Suppressor macrophage treated with lipopolysaccharide for 1 hour (primary cell): ENCODE measurements at places on chromosomes 13 and 19.

DNA sequence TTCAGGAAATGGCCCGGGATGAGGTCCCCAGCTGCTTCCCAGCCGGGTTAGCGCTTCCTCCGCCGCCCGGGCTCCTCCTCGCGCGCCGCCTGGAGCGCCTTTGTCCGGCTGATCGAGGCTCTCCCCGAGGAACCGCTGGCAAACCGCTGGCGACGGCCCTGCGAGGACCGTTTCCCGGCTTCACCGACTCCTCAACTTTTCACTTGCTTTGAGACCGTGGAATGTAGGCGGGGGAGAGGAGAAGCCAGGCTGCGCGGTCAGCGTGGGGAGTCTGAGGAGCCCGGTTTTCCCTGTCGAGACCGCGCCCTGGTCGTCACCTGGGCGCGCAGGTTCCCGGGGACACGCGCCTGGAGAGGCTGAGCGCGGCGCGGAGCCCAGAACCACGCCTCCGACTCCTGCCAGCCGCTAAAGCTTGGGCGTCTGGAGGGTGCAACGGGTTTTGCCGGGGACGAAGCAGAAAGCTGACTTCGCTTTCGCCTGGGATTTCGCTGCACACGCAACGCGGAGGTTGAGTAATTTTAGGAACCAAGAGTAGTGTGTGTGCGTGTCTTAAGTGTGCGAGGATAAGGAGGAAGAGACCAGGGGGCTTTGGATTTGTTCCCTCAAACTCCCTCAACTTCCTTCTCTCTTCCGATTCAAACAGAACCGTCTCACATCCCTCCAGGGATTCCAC is 7.3 kb upstream of the DGKH start:
- no peak for DNase-seq

GRCh38 chr13:112754281-112755025 is 64.6 kb downstream of the ATP11A start:
- no peak for DNase-seq

DNA sequence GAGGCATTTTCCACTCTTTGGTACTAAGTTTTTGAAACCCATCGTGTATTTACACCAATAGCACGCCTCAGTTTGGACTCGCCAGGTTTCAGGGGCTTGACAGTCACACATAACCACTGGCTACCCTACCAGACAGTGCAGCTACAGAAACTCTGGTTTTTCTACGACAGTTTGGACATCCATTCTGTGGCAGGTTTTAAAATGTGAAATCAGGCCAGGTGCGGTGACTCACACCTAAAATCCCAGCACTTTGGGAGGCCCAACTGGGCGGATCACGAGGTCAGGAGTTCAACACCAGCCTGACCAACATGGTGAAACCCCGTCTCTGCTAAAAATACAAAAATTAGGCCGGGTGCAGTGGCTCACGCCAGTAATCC is 13.2 kb downstream of the KDELR1 start:
- no peak for DNase-seq

DNA sequence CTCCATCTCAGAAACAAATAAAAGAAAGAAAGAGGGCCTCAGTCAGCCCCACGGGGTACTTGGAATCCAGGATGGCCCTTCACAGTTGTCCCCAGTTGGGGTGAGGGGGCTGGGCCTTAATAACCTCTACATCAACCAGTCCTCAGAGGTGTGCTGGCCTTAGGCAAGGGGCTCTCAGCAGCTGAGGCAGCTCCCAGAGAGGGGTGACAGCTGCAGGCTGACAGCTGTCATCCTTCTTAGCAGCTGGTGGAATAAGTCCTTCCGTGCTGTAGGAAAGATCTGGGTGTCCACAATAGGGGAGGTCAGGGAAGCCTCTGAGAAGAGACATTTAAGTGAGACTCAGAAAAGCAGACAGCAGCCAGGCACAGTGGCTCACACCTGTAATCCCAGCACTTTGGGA is 7.4 kb downstream of the BCAM start:
- DNase-seq: no peak

DNA sequence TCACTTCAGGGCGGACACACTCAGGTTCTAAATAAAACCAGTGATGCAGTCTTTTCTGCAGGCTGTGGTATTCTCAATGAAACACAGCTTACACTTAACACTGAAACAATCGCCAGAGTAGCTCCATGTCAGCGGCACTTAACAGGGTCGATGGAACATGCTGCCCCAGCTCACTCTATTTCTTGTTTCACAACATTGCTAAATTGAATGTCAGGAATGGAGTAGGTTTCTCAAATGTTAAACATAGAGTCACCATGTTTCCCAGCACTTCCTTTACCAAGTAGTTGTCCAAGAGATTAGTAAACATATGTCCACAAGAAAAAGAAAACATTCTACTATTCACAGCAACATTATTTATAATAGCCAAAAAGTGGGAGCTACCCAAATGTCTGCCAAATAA is 306.9 kb downstream of the SLITRK6 start:
- no peak for DNase-seq

GRCh38 chr13:36766295-36766694 is 52.7 kb upstream of the RFXAP start:
- DNase-seq: no peak

DNA sequence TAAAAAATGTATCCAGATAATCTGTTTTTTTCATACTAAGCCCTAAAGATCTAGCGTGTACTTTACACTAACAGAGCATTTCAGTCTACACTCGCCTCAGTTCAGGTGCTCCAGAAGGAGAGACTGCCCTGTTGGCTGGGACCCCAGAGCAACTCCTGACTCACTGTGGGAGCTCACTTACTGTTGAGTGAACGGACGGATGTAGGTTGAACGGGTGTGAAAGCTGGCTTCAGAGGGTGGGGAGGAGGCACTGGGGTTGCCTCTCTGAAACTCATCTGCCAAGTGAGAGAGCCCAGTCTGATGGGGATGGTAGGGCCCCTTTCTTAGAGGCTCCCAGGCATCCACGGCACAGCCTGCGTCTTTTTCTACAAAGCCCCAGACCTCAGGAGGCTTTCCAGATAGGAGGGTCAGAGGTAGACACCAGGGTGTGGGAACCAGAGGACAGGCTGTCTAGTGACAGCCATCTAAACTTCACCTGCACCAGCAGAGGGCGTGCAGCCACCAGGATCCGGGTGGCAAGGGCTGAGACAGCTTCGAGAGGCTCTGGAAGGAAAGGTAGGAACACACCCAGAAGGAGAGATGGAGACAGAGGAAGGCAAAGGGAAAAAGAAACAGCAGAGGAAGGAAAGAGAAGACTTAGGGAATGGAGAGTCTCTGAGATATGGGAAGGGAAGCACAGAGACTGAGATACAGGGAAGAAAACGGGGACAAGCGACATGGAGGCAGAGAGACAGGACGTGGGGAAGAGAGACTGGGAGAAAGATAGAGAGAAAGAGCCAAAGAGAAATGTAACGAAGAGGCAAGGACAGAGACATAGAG is 3.7 kb downstream of the KASH5 start:
- DNase-seq: peak; percentile 77

GRCh38 chr13:74077792-74078191 is 56.4 kb downstream of the KLF12 start:
- DNase-seq: no peak

GRCh38 chr19:15417699-15418098 is 1.1 kb downstream of the AKAP8L start:
- DNase-seq: peak; percentile 15

- no peak for DNase-seq
These were observed 283.4 kb downstream of the DACH1 start for GRCh38 chr13:71583581-71583980.

- DNase-seq: peak; percentile 44
These were observed 558 bp downstream of the MZT1 start for GRCh38 chr13:72726726-72727416.

GRCh38 chr13:35694031-35694430 is 217.5 kb upstream of the MAB21L1 start:
- DNase-seq: no peak

- no peak for DNase-seq
These were observed 64.2 kb downstream of the SOX1 start for GRCh38 chr13:112131081-112131712.

GRCh38 chr19:47057328-47057727 is 8.9 kb upstream of the TMEM160 start:
- no peak for DNase-seq

DNA sequence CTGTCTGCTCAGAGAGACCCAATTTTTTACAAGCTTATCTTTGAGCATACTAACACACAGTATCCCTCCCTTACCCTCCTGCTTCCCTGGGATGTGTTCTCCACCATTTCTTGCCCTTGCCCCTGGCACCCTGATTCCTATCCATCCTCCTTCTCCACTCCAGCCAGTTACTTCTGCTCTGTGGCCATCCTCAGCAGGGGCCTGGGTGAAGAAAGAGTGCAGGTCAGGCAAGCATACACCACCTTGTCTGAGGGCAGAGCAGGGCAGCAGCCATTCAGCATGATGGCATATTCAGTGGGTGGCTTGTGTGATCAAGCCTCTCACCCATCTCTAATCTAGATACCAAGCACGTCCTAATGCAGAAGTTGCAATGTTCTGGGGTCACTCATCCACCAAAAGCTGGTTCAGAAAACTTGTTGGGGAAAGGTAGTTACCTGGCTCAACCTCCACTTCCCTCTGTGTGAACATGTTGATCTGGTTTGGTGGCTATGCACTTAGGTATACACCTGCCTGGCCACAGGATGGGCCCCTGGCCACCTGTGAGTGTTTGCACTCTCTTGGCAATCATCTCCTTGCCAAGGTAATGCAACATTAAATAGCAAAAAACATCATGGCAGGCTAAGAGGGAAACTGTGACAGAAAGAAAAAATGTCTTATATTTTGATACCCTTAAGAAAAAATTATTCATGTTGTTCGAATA is 900.3 kb upstream of the MIR17HG start:
- DNase-seq: no peak
